Activated CD4-positive, alpha-beta T cell treated with anti-CD3 and anti-CD28 coated beads for 36 hours (primary cell): ENCODE measurements at places on chromosomes 12 and 14. TPM values are rescaled to one million over a fixed set of nuclear protein-coding genes. Genes with fewer than 3 reads are reported as not detected.

- DNase-seq, result no peak
These were observed 65.5 kb downstream of the SVOP start for GRCh38 chr12:108955225-108955835.

DNA sequence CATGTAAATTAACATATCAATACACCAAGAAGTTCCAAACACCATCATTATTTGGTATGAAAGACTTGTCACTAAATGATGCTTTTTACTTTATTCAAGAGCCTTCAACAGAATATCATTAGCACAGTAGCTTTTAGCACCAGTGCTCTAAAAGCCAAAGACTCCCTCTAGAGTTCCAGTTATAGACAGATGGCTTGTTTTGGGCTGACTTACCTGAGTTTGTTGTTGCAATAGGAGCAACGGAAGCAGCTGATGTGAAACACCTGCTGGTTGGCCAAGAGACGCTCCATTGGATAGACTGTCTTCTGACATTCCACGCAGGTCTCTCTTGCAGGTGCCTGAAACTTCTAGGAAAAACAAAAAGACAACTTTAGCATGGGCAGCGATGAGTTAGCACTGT is 14.5 kb upstream of the CERS5 start:
- no peak for DNase-seq

DNA sequence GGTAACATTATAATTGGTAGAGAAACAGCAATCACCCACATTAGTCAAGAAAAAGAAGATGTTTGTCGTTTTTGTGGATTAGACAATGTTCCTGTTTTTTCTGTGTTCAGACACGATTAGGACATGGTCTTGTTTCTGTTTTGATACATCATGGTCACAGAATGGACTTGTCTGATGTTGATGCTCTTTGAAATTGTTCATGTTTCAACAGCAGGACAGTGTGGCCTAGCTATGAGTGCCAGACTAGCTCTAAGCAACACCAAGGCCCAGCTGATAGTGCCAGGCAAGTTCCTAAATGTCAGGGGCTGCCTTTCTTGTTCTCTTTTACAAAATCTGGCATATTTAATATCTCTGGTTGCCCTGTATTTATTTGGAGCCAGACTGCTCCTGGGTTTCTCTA is 40.9 kb upstream of the TOMM20L start:
- DNase-seq, result no peak

Gene OAS1
- total RNA-seq, result 50.5 TPM

GRCh38 chr12:84772281-84772680 is 140.3 kb downstream of the SLC6A15 start:
- no peak for DNase-seq

Gene SLCO1B1
- not detected for total RNA-seq

Gene ARMH4
- total RNA-seq, result not detected
